ENCODE measurements at places on chromosomes 2 and 18.

DNA sequence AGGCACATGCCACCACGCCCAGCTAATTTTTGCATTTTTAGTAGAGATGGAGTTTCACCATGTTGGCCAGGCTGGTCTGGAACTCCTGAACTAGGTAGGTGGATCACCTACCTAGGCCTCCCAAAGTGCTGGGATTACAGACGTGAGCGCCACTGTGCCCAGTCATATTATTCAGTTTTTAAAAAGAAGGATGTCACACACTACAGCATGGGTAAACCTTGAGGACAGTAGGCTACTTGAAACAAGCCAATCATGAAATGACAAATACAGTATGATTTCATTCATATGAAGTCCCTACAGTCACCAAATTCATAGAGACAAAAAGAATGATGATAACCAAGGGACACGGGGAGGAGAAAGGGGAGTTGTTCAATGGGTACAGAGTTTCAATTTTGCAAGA, 31.1 kb upstream of the ARHGEF4 start:
- no peak for DNase-seq

DNA sequence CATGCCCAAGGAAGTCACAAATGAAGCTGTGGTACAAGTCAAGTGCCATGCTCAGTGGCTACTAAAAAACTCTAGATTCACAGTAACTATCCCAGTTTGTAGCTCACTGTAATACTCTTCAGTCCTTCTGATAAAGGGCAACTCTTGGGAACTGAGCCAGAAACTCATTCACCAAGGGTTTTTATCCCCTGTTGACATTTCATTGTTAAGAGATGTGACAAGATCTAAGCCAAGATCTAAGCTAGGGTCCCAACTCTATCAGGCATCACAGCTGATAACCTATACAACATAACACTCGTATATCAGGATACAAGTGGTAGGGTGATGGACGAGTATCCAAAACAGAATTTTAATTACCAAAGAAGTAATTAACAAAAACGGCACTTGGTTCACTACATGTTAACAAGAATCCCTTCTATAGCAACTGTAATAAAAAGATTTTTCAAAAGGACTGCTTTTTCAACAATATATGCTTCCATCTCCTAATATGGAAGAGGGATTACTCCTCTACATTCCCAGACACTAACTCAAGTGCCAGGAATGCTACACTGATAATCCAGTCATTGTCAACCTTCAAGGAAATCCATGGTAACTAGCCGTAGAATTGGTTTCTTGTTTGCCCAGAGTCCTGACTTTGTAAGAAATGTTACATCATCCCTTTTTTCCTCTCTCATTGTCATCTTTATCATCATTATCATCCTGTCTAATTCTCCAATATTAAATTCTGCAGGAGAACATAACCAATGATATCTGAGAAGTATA, 111.7 kb downstream of the CDH2 start:
- no peak for DNase-seq

DNA sequence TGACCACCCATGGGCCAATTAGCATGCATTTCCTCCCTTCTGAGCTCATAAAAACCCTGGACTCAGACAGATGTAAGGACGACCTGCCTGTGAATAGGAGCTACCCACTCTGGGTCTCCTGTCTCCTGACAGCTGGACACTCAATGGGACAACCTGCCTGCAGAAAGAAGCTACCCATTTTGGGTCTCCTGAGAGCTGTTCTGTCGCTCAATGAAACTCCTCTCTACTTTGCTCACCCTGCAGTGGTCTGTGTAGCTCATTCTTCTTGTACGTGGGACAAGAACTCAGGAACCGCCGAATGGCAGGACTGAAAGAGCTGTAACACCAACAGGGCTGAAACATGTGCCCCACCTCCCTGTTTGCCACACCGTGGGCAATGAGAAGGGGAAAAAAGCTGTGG, 60.3 kb upstream of the DYNC1I2 start:
- DNase-seq = no peak

- DNase-seq = no peak
These were observed 357.0 kb downstream of the FBXO15 start for GRCh38 chr18:73790587-73790986.

DNA sequence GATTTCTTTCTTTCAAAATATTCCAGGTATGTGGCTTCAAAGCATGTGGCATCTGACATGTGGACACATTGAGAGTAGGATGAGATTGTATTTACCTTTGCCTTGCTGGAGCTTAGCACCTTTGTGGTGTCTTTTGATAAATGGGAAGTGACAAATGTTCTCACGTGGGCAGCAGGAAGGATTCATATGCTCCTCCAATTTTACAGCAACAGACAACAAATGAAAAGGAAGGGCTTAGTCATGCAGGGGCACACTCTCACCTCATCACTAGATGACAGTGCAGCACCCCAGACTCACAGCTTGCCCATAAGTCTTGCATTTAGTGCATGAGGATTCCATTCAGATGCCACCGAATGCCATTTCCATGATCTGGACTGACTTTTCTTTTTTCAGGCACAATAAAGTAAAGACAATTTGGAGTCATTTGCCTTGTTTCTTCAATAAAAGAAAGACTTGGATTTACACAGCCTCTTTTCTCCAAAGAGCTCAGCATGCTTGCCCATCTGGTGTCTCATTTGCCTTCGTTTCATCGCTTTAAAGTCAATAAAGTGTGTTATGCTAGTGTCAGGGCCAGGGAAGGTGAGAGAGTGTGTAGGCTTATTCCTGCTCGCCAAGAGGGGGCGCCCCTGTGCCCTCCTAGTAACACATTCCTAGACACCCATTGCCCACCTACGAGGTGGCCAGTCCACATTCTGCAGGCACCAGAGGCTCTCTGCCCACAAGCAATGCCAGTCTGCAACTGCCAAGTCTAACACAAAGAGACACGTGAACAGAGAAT, 39.6 kb upstream of the DAPL1 start:
- no peak for DNase-seq

GRCh38 chr2:126921066-126921465, 22.4 kb downstream of the TEX51 start:
- no peak for DNase-seq

DNA sequence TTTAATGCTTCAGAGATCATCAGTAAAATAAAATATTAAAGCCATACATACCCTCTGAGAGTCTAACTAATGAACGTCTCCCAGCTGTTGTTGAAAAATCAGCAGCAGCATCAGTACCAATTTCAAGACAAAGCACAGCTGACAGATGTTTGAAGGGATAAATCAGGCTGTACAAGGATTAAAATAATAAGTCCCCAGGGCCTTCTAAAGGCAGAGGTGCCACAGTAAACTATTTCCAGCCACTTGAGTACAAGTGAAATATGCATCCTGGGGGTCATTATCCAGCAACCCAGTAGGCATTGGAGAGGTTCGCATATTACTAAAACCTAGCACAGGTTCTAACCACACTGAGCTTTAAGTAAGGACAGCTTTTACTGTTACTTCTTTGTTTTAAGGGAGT, 76.9 kb downstream of the NXPH2 start:
- no peak for DNase-seq

DNA sequence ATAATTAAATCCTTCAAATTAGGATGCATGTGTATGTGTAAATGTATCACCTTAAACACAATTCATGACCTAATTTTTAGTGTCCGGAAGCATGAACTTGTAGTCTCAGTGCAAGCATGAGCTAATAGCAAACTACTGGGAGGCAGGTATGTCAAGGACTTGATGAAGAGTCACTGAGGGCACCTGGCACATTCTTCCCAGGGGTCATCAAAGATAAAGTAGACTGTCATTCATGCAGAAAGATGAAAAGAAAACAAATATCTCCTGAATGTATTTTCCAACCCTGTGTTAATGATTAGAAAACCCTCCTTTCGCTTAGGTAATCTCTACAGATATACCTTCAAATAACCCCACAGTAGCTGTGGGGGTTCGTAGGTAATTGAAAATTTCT, 234.9 kb downstream of the SOCS6 start:
- no peak for DNase-seq

DNA sequence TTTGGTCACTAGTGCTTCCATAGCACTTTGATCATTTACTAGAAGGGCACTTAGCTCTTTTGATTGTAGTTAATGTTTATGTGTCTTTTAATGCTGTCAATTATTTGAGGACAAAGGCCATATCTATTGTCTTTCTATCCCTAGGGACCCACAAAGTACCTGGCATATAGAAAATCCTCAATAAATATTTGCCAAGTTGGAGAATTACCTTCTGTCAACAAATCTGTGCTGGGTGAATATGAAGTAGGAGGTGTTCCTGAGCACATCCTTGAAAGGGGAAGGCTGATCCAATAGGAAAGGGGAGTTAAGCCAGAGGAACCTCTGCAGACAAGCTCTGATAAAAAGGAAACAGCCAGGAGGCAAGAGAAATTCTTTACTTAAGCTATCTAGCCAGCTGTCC, 8.2 kb downstream of the DPP4 start:
- DNase-seq = no peak

DNA sequence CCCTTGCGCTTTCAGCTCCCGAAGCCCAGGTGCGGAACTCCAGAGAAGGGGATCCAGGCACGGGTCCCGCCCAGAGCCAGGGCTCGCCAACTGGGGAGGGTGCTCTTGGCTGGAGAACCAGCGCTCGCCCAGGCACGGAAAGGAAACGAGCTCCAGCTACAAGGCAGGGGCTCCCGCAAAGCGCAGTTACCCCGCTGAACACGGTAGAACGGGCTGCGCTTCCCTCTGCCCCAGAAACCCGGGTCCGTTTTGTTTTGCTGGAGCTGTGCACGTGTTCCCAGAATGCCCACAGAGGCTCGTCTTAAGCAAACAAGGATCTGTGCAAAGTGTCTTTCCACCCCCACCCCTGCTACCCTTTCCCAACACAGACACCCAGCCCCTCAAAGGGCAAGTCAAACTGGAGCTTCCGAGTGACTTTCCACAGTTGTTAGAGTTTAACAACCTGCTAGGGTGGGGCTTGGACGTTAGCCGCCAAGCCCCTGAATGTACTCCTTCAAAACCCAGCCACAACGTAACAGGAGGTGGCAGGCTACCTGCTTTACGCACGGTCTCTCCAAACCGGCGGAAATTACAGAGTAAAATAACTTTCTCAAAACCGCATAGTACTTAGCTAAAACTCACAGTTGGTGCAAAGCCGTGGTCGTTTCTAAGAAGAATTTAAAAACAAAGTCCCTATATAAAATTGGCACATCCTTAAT, 775 bp downstream of the RNF125 start:
- peak; percentile 17 for DNase-seq

GRCh38 chr2:112995346-112995920, 9.8 kb upstream of the IL36A start:
- no peak for DNase-seq

- no peak for DNase-seq
These were observed 1596.5 kb upstream of the LRRTM1 start for GRCh38 chr2:81901017-81901416.

GRCh38 chr2:230224458-230224857, 1.1 kb upstream of the SP140 start:
- peak; percentile 81 for DNase-seq

- no peak for DNase-seq
These were observed 76.3 kb downstream of the R3HDM1 start for GRCh38 chr2:135607561-135607960.

GRCh38 chr18:45825258-45826044, at the start of gene SIGLEC15:
Gene SIGLEC15, plus strand, starts transcription at chr18:45825675. Its CDS starts 54 bp downstream, at chr18:45825729.
- peak; percentile 41 for DNase-seq

- no peak for DNase-seq
These were observed 309.4 kb downstream of the NBAS start for GRCh38 chr2:15251753-15252152.

DNA sequence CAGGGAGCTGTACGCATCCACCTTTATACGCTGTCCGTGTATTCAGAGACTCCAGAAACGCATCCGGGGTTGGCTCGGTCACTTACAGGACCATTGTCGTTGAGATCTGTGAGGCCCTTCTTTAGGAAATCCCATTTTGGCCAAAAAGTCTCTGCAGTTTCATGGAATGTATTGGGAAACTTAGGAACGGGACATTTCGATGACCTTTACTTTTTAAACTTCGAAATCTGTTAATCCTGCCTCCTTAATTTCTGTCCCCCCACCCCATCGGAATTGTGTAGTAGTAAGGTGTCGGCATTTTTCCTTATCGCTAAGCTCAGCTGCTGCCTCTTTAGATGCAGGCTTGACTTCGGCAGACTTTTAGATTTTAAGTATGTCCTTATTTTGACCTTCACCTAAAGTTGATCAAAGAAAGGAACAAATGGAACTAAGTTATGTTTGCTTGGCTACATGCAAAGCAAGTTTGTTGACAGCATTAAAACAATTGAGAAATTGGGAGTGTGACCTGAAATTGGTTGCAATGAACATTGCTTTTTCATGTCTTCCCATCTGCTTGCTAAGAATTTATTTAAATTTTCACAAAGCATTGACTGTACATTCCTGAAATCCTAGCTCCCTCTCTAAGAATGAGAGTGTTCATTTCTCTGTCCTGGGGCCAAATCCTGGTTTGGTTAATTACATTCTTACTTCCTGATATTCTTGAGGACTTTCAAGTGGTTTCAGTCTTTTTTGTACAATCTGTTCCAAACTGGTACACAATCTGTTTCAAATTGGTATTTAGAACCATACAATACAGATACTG, 884 bp upstream of the RAPH1 start:
- DNase-seq = no peak

DNA sequence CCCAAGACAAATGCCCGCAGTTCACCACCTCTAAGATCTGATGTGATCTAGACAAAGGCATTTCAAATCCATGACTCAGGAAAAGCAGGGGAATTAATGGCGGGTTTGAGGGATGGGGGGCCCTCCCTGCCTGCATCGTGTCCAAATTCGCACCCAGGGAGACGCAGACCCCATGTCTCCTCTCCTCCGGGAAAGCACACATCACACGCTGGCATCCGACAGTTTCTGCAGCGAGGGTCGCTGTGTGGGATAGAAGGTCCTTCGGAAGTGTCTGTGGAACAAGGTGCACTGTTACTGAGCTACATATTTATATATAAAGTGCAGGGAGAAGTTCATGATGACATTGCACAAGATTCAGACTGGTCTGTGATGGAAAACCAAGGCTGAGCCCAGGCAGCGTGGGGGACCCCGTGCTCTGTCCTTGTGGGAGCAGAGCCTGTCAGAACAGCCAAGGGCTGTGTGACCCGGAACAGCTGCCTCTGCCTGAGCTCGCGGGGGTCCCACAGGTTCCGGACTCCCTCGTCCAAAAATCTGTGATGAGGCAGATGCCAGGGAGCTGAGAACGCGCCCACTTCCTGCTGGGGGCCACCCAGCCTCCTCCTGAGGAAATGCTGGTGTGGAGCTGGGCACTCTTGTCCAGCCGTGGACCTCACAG, 82.3 kb upstream of the CTDP1 start:
- DNase-seq = no peak

- no peak for DNase-seq
These were observed 41.2 kb upstream of the GCFC2 start for GRCh38 chr2:75751824-75752468.

GRCh38 chr18:24538414-24539264, 78.2 kb downstream of the HRH4 start:
- DNase-seq = no peak

DNA sequence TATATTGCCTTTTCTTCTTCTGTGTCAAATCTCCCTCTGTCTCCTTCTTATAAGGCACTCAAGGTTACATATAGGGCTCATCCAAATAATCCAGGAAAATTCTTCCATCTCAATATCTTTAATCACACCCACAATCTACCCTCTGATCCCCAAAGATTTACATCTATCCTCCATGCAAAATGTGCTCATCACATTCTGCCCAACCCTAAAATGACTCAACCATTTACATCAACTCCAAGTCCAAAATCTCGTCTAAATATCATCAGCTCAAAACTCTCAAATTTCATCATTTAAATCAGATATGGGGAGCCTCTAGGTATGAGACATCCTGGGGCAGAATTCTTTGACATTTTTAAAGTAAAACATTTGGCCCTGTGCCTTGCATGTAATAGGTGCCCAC, 1349.8 kb downstream of the SUCLG1 start:
- DNase-seq = no peak

- DNase-seq = no peak
These were observed 12.8 kb downstream of the RBFA start for GRCh38 chr18:80046961-80047541.
